ENCODE measurements at places on chromosomes 3 and 15. TPM values are rescaled to one million over a fixed set of nuclear protein-coding genes. Genes with fewer than 3 reads are reported as not detected.

The DMXL2 gene
- 56.4 TPM for total RNA-seq

The SCAANT1 gene
- total RNA-seq = not detected

The TMEM40 gene
- total RNA-seq = not detected

The MYZAP gene
- total RNA-seq = 0.28 TPM

The HDC gene
- total RNA-seq = 3.5 TPM

The IL5RA gene
- not detected for total RNA-seq

The IDH2 gene
- 214 TPM for total RNA-seq

The GOLGA6L7 gene
- total RNA-seq = not detected

The IL17RD gene
- total RNA-seq = 52.1 TPM

The ZBTB47 gene
- 6.6 TPM for total RNA-seq

The GPR149 gene
- total RNA-seq = not detected

The ZMYND10 gene
- 2.3 TPM for total RNA-seq

The CHST13 gene
- not detected for total RNA-seq

The DZIP1L gene
- 28.1 TPM for total RNA-seq

The SEC62 gene
- 67.9 TPM for total RNA-seq

The LCTL gene
- 2.1 TPM for total RNA-seq

The CYP19A1 gene
- total RNA-seq = not detected

The DAG1 gene
- total RNA-seq = 98.6 TPM

The CHRNA5 gene
- 23.6 TPM for total RNA-seq

The ABHD10 gene
- 52.7 TPM for total RNA-seq

All from neural crest cell (in vitro differentiated cells).